Activated CD8-positive, alpha-beta memory T cell treated with anti-CD3 and anti-CD28 coated beads for 24 hours (primary cell): ENCODE measurements at places on chromosomes 6 and 20.

DNA sequence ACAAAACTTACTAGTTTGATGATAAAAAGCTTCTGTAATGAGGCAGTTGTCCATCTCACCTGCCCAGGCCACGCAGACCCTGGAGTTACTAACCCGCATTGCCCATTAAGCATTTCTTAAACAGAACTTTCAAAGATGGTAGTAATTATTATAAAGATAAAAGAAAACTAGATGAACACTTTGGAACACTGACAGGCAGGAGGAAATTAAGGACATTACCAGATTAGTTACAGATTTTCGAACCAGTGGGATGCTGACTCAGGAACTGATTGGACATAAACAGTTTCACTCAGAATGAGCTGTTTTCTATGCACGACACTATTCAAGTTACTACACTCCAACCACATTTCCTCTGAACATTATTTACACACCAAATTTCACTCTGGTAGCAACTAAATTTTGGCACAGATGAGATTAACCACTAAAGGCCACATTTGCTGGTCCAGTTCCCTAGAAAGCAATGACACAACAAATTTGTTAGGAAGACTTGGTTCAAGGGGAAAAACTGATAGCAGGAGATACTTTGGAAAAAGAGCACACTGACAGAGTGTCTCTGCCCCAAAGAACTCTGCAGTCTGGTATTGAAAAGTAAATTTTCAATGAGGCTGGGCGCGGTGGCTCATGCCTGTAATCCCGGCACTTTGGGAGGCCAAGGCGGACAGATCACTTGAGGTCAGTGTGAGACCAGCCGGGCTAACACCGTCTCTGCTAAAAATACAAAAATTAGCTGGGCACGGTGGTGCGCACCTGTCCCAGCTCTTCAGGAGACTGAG is 3.0 kb downstream of the ROMO1 start:
- peak; percentile 59 for DNase-seq

DNA sequence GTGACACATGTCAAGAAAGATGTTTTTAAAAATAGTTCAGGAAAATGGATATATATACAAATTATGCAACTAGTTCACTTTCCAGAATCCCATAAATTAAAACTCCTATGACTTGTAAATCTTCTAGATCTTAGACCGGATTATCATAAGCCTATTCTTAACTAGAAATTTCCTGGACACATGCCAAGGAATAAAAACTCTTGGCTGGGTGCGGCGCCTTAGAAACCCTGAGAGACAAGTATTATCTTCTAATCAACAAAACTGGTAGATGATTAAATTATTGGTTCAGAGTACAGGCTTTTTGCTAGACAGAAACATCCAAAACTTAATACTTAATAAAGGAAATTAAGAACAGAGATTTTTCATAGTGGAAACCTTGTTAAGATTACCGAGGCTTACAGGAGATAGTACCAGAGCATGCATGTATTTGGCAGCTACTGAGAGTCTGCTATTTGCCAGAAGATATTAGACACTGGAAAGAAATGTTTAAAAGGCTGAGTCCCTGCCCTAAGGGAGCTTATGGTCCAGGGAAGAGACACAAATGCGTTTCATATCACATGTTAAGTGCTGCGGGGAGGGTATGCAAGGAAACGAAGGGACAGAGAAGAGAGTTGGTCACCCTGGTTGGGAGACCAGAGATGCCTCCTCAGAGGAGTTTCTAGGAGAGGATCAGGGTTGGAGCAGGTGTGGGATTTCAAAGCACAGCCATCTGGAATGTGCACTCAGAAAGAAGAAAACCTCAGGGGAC is 46.5 kb upstream of the IFNGR1 start:
- DNase-seq, result no peak

DNA sequence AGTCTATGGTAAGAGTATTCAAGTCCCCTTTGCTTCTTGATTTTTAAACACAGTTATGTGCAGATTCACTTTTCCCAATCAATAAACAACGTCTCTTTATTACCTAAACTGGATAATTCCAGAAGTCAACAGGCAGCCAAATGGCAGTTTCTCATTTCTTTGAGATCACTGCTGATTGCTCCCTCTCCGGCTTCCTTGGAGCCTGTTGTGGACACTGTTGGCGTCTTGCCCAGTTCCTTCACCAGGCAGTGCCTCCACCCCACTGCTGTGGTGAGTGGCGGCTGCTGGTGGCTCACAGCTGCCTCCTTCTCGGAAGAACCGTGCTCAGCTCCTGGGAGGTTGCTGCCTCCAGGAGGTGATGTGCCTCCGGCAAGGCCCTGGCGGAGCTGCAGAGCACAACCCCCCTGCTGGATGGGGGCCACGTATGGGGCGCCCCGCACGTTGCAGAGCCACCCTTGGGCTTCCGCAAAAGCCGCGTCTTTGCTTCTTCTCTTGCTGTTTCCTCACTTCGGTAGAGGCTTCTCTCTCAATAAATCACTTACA is 105.1 kb upstream of the CNKSR3 start:
- no peak for DNase-seq

- no peak for DNase-seq
Observed at GRCh38 chr6:167442245-167442644, 117.4 kb downstream of the TTLL2 start.

GRCh38 chr6:109736273-109737025 is 45.4 kb downstream of the FIG4 start:
- DNase-seq, result no peak

GRCh38 chr6:37320646-37321045 is 33.1 kb upstream of the RNF8 start:
- peak; percentile 32 for DNase-seq

- no peak for DNase-seq
Observed at GRCh38 chr6:100626721-100627120, 162.0 kb upstream of the SIM1 start.

DNA sequence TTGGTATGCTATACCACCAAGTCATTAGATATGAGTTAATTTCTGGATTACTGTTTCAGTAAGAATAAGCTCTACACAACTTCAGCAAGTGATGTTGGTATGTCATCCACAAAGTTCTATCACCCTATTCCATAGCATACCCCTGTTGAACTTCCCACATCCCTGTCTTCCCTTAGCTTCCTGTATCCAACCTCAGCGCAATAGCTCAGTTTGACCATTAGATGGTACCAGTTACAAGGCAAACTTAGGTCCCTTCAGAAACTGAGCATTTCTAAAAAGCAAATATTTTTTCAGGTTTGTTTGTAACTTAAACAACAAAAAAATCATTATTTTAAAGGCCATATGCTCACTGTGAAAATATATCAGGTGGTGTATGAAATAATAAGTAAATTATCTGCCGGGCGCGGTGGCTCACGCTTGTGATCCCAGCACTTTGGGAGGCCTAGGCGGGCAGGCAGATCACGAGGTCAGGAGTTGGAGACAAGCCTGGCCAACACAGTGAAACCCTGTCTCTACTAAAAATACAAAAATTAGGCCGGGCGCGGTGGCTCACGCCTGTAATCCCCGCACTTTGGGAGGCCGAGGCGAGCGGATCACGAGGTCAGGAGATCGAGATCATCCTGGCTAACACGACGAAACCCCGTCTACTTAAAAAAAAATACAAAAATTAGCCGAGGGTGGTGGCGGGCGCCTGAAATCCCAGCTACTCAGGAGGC is 8.8 kb upstream of the MOG start:
- no peak for DNase-seq

GRCh38 chr6:144090384-144090783 is 5.0 kb downstream of the SF3B5 start:
- DNase-seq, result no peak

DNA sequence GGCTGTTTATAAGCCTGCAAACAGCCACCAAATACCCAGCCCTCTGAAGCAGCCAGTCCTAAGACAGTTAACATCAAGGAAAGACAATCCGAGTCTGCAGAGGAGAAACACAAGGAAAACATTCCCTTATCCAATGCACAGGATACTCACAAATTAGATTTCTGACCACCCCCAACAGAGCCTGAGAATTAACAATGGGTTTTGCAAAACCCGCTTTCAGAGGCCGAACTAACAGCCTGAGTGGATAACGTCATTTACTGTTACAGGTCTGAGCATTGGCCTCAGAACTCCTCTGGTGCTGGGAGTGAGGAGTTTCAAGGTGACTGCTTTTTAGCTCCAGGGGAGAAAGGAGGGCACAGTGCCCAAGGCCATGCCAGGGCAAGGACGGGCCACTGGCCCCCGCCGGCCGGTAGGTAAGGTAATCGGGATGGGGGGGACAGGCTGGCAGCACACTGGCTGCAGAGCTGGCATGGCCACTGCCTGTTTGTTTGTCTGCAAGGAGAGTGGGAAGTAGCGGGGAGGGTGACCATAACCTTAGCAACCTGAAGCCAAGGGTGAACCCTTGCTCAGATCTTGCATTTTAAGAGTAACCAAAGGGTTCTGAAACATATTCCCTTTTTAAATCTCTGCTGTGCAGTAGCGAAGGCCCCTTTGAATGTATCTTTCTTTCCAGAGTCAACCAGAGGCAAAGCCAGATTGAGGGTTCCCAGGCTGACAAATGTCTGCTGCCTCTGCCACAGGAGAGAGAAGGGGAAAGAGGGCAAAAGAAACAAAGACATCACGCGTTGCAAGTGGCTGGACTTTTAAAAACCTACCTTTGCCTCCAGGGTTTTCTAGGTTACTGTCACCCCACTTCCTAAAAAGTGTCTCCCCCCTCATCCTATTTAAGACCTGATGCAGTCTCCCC is 3.9 kb downstream of the ZMYND8 start:
- DNase-seq, result no peak

DNA sequence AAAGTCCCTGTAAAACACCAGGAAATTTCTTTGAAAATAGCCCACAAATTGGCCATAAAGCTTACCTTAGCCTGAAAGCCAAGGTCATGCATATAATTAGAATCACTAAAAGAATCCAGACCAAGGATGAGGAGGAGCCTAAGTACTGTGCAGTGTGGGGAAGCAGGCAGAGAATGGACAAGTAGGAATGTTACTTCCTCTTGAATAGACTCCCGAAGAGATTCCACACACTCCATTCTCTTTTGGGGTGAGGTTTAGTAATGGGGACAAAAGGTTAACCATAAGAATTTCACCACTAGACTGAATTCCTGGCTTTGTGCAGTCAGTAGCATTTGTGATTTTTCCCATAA is 27.5 kb upstream of the MARCKS start:
- DNase-seq, result no peak

DNA sequence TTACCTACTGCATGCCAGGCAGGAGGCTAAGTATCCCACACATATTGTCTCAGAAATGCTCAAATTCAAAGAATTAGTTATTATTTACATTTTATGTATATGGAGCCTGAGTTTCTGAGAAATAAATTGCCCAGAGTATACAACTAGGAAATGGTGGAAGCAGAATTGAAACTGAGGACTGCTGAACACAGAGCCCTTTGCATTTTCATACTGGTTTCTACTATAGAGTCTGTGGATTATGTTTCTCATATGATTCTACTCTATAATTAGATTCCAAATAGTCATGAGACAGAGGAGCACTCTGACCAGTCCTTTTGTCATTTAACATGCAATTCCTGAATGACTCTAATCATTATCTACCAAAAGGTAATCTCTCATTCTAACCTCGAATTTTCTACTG is 254.3 kb downstream of the LMBRD1 start:
- DNase-seq, result no peak

- no peak for DNase-seq
Observed at GRCh38 chr6:50707191-50707590, 6.1 kb upstream of the TFAP2D start.

DNA sequence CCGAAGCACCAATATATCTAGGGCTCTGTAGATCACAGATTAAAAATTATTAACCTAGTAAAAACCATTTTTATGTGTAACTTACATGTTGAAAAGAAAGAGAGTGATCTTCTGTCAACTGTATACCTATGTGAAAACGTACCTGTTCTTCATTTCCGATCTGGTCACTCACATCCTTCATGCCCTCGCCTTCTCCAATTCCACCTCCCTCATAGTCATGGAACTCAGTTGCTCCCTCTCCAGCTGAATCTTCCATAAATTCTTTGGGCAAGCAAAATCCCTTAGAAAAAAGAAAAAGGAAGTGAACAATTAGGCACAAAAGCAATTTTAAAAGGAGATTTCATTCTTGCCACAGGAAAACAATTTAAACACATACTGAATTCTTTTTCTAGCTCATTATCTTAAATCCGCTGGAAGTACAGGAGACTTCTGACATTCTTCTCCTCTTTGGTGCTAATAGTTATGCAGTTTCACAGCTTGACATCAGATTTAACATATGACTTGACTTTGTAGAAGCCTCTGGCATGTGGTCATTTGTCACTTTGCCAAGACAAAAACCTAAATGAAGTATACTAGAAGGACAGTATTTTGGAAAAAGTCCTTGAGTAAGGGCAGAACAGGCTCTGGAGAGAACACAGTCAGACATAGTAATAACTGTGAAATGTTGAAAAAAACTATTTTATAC is 29.5 kb upstream of the LYRM2 start:
- DNase-seq, result no peak

DNA sequence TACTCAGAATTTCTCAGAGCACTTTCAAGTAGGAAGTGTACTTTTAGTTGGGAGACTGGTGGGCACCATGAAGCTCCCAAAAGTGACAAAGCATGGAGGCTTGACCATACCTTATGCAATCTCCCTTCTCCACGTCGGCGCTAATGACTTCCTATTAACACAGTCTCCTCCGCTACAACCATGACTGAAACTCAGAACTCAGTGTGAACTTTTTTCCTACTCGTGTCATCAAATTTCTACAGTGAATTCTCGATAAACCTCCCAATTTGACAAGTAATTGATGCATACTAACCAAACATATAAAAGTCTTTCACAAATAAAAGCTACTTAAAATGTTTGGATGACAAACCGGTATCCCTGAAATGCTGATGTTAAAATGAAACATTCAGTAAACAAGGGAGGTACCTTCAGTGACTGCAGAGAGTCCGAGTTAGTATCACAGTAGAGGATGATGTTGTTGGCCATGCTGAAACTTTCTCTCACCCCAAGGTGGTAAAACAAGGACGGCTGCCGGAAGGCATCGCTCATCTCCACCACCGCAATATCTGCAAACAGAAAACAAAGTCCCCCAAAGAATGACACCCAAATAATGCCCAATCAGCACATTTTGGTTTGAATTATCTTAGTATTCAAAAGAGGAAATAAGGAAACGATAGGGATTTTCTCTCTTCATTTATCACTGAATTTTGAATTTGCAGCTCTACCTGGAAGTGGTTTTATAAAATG is 72.1 kb downstream of the MAP3K5 start:
- no peak for DNase-seq

- DNase-seq, result no peak
Observed at GRCh38 chr6:158828807-158829206, 9.6 kb upstream of the EZR start.

DNA sequence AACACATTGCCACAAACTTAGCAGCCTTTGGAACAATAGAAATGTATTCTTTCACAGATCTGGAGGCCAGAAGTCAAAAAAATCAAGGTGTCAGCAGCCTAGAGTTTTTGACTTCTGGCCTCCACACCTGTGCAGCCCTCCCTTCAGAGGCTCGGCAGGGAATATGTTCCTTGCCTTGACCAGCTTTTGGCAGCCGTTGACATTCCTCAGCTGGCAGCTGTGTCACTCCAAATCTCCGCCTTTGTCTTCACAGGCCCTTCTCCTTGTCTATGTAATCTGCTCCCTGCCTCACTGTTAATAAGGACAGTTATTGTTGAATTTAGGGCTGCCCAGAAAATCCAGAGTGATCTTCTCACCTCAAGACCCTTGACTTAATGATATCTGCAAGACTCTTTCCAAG is 17.2 kb upstream of the AHI1 start:
- no peak for DNase-seq

- no peak for DNase-seq
Observed at GRCh38 chr20:12243327-12243726, 325.6 kb downstream of the BTBD3 start.

GRCh38 chr6:161366301-161366923 is 92.6 kb upstream of the AGPAT4 start:
- DNase-seq, result no peak

- DNase-seq, result no peak
Observed at GRCh38 chr6:53582963-53583362, 38.1 kb upstream of the GCLC start.

GRCh38 chr20:59222253-59223181 is 58.9 kb downstream of the ZNF831 start:
- DNase-seq, result peak; percentile 95
